ENCODE measurements at places on chromosomes 5 and 9.

- no peak for DNase-seq
- no peaks in the 10 kb centered on the region for H3K36me3 ChIP-seq
- H3K27ac ChIP-seq, result no peak overlapping the region
- no peak overlapping the region for H3K4me3 ChIP-seq
These were observed 111.9 kb upstream of the FST start for GRCh38 chr5:53368516-53368915.

DNA sequence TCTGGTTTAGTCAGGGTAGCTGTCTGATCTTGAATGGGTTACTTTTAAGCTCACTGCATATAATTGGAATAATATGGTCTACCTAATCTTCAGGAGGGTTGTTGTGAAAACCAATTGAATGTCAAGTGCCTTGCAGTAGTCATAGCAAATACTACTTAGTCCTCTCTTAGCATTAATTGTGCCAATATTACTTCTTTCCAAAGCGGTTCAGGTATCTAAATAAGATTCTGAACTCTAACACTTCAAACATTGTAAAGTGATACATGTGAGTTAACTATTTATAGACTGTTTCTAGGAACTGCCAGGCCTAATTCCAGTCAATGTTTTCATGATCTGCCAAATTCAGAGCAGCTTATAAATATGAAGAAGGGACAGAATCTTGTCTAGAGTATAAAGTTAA, 140.2 kb downstream of the SH3GL2 start:
- no peak for DNase-seq
- no peak overlapping the region for H3K27ac ChIP-seq
- H3K27me3 ChIP-seq, result no peaks in the 10 kb centered on the region
- H3K36me3 ChIP-seq, result no peaks in the 10 kb centered on the region

- DNase-seq, result no peak
- no peak overlapping the region for H3K27ac ChIP-seq
- H3K36me3 ChIP-seq, result no peaks in the 10 kb centered on the region
- H3K4me1 ChIP-seq, result no peaks in the 10 kb centered on the region
These were observed 71.8 kb downstream of the SYK start for GRCh38 chr9:90873422-90873821.

DNA sequence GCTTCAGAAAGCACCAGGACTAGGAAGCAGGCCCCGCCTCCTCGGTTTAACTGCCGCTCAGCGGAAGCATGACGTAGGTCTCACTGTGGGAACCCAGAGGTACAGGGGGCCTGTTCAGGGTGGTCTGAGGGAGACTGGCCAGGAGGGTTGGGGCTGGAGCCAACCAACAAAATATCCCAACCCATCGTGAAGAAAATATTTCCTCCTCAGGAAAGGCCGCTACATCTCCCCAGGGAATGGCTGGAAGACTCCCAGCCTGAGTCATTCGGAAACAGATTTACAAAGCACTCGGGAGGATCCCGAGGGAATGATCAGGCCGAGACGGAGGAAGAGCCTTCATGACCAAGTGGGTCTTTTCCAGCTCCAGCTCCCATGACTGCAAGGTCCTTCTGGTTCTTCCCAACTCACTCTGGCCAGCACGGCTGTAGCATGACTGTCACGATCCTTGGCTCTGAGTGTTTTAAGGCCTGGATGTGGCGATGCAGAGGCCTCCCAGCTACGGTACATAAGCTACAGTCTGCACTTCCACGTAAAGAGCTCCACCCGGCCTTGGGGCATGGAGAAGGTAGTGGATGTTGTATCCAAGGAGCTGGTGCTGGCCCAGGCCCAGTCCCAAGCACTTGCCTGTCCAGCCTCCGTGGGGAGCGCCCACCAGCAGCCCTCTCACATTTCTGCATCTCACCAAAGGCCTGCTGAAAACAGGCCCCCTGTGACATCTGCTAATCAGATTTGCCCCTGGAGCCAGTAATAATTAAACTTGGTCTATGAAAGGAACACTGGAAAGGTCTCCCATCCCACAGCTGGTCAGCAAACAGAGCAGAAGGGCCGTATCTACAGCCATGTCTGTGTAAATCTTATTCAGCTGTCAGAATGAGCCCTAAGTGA, 100.6 kb downstream of the LHFPL2 start:
- DNase-seq, result peak; percentile 82
- H3K4me3 ChIP-seq, result peak overlapping the region; percentile 34
- peak overlapping the region; percentile 92 for H3K27ac ChIP-seq
- no peaks in the 10 kb centered on the region for H3K36me3 ChIP-seq
- peaks cover 20% of the 10 kb centered on the region for H3K4me1 ChIP-seq

DNA sequence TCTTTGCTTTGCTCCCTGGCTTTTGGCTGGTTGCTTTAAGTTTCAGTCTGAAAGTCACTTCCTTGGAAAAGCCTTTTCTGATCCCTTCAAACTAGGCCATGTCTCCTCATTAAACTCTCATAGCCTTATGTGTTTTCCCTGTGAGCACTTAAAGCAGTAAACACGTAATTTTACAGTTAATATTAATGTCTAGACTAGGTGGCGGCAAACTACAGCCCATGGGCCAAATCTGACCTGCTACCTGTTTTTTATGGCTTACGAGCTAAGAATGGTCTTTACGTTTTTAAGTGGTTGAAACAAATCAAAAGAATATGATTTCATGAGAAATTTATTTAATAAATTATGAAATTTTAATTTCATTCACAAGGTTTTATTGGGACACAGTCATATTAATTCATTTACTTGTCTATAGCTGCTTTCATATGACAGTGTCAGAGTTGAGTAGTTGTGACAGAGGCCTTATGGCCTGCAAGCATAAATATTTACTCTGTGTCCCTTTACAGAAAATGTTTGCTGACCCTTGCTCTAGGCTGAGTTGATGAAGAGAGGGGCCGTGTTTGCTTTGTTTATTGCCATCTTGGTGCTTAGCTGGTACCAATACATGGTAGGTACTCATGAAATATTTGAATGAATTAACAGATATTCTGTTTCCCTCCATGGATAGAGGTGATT, 7.4 kb downstream of the SLC44A1 start:
- no peaks in the 10 kb centered on the region for H3K27me3 ChIP-seq
- peaks cover 7% of the 10 kb centered on the region for H3K4me1 ChIP-seq
- no peak overlapping the region for H3K27ac ChIP-seq
- no peak overlapping the region for H3K4me3 ChIP-seq
- DNase-seq, result no peak

DNA sequence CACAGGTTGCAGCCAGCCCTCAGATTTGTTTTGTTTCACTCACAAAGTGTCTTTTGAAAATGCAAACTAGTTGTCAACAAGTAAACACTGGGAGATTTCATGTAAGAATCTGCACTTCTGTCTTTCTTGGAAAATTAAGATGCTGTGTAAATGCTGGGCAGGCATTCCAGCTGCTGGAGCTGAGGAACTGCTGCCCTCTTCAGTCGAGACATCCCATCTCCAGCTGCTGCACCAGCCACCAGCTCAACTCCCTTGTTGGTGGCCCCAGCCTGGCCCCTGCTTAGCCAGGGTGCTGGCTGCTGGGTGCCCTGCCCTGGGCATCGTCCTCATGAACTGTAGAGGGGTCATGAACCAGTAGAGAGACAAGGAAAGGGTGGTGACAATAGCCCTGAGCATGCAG, 33.1 kb upstream of the AFAP1L1 start:
- peaks cover 25% of the 10 kb centered on the region for H3K36me3 ChIP-seq
- H3K27me3 ChIP-seq, result no peaks in the 10 kb centered on the region
- H3K27ac ChIP-seq, result no peak overlapping the region
- DNase-seq, result no peak
- H3K4me1 ChIP-seq, result no peaks in the 10 kb centered on the region
- H3K4me3 ChIP-seq, result no peak overlapping the region

DNA sequence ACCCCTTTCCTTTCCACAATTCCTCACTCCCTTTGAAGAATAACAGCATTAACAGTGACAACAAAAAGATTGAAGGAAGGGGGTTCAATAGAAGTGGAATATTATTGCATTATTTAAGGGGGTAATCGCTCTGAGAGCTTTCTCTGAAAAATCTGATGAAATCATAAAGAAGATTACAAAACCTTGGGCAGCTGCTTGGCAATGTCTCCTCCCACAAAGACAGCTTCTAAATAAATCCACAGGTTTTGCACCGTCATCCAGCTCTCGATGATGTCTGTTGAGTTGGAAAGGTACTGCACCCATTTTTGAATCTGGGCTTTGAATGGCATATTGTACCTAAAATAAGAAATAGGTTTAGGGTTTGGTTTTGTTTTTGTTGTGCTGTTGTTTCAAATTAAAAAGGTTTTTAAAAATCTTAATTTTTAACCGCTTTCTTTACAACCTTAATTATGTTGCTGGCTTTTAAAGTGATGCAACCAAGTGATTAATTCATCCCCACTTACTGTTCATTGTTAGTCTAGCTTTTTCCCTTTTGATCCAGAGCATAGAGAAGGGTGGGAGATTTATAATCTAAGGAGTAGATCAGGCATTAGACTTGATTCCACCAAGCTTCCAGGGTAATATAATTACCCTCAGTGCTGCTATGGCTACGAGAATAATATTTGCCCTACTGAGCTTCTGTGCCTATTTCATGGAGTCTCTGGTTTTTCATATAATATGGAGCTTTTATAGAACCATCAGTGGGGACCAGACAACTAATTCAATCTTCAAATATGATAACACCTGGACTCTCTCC, 85.0 kb downstream of the DNAH5 start:
- no peaks in the 10 kb centered on the region for H3K4me1 ChIP-seq
- no peaks in the 10 kb centered on the region for H3K27me3 ChIP-seq
- no peak overlapping the region for H3K27ac ChIP-seq
- no peaks in the 10 kb centered on the region for H3K36me3 ChIP-seq

DNA sequence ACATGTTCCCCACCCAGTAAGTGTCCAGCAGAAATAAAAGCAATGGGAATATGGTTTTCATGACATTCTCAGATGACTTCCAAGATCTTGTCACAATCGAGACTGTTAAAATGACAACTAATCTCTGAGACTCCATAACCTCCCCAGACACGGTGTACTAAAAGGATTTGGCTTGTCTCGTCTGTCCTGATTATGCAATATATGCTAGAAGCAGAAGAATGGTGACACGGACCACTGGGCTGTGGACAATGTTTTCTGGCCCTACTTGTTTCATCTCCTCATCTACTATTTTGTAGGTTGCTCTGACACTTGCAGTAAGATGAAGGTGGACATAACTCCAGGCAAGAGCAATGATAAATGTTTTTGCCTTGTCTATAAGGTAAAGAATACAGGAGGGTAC, 56.6 kb downstream of the BNC2 start:
- no peaks in the 10 kb centered on the region for H3K36me3 ChIP-seq
- no peak overlapping the region for H3K4me3 ChIP-seq
- no peaks in the 10 kb centered on the region for H3K27me3 ChIP-seq
- H3K27ac ChIP-seq, result no peak overlapping the region
- no peaks in the 10 kb centered on the region for H3K4me1 ChIP-seq

DNA sequence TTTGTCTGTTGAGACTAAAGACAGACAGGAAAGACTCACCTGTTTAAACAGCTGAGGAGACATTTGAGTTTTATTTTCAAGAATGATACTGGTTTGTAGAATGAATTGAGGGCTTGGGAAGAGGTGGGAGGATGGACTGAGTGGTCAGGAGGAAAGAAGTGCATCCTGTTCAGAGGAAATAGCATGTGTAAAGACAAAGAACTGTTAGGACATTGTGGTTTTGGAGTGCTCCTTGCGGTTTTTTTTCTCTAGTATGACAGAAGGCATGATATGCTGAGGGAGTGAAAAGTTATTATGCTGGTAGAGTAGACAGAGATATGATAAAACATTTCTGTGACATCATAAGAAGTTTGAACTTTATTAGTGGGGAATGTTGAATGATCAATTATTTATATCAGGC, 270.7 kb upstream of the ELAVL2 start:
- no peak overlapping the region for H3K27ac ChIP-seq
- H3K36me3 ChIP-seq, result no peaks in the 10 kb centered on the region
- H3K4me1 ChIP-seq, result no peaks in the 10 kb centered on the region

DNA sequence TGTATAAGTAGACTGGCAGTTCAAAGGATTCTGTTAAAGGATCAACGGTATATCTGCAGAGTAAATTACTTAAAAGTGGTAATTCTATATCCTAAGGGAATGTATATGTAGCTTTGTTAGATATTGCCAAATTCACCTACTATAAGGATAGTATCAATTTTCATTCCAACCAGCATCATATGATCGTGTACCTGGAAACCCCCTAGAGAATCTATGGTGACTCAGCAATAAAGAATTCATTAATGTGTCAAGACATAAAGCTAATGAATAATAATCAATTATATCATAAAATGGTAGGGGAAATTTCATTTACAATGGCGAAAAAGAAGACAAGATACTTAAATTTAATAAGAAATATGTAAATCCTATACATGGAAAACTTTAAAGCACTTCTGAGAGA, 234.1 kb upstream of the ACTBL2 start:
- no peak overlapping the region for H3K27ac ChIP-seq
- no peak overlapping the region for H3K4me3 ChIP-seq
- H3K36me3 ChIP-seq, result no peaks in the 10 kb centered on the region

DNA sequence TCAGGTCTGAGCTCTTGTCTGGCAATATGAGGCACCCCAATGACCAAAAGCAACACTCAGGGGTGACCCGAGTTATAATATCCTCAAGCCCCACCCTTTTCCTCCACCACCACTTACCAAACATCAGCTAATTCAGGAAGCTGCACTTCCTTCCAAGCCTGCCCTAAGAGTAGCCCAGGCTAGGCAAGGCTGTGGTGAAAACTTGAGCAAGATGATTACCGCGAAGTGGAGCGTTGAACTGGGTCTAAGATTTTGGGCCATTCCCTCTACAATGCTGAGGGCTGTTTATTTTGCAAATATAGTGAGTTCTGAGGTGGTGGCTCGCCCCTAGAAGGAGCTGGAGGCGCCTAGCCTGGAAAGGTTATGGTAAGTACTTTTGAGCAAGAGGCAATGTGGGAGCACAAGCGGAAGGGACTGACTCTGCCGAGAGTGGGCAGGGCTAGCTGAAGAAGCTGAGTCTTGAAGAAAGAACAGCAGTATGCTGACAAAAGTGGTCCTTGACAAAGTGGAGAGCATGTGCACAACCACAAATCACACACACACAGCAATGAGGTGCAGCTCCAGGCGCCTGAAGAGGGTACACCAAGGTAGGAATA, at the start of gene HK3:
Gene HK3, minus strand, starts transcription at position 51 of the 596 bp plus-strand sequence. CDS start 3,187 bp downstream, outside the sequence.
- H3K27me3 ChIP-seq, result no peaks in the 10 kb centered on the region
- H3K4me1 ChIP-seq, result no peaks in the 10 kb centered on the region
- no peak within 1 kb of the TSS for H3K27ac ChIP-seq

DNA sequence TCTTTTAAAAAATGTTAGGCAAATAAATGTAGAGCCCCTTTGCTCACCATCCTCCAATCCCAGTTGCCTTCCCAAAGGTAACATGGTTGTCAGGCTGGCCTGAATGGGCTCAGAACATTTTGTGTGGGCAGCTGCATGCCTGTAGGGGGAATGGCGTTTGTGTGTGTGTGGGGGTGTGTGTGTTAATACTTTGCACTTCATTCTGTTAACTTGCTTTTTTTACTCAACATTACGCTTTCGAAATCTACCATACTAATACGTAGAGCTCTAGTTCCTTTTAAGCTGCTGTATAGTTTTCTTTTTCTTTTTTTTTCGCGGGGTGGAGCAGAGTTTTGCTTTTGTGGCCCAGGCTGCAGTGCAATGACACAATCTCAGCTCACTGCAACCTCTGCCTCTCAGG, 14.0 kb downstream of the MYOZ3 start:
- peak overlapping the region; percentile 88 for H3K27ac ChIP-seq
- no peaks in the 10 kb centered on the region for H3K36me3 ChIP-seq
- H3K4me1 ChIP-seq, result peaks cover 22% of the 10 kb centered on the region
- H3K27me3 ChIP-seq, result no peaks in the 10 kb centered on the region

GRCh38 chr5:4015709-4016108, 420.1 kb downstream of the IRX1 start:
- H3K4me1 ChIP-seq, result peaks cover 22% of the 10 kb centered on the region
- H3K36me3 ChIP-seq, result no peaks in the 10 kb centered on the region
- no peaks in the 10 kb centered on the region for H3K27me3 ChIP-seq
- H3K27ac ChIP-seq, result no peak overlapping the region
- DNase-seq, result no peak

- H3K27ac ChIP-seq, result peak within 1 kb of the TSS; percentile 38
- peaks cover 85% of the 10 kb centered on the region for H3K4me1 ChIP-seq
- no peaks in the 10 kb centered on the region for H3K27me3 ChIP-seq
- peak within 1 kb of the TSS; percentile 78 for H3K4me3 ChIP-seq
- no peaks in the 10 kb centered on the region for H3K36me3 ChIP-seq
- no peak for DNase-seq
These were observed at the start of gene TGFBI for GRCh38 chr5:136028782-136029742. Gene TGFBI, plus strand, starts transcription at chr5:136028988. Its CDS starts 68 bp downstream, at chr5:136029056.
